Posterior vena cava (tissue), 2 donors: ENCODE measurements at places on chromosomes 6 and 20. TPM values are rescaled to one million over a fixed set of nuclear protein-coding genes. Genes with fewer than 3 reads are reported as not detected.

The HLA-DPB1 gene
- total RNA-seq: 37.4 TPM

The RGS17 gene
- 0.28 TPM for total RNA-seq

The CDSN gene
- not detected for total RNA-seq

The MDN1 gene
- total RNA-seq: 30.0 TPM

The TP53TG5 gene
- 2.0 TPM for total RNA-seq

The TNXB gene
- total RNA-seq: 189 TPM
